ENCODE measurements at places on chromosomes 7 and 10.

DNA sequence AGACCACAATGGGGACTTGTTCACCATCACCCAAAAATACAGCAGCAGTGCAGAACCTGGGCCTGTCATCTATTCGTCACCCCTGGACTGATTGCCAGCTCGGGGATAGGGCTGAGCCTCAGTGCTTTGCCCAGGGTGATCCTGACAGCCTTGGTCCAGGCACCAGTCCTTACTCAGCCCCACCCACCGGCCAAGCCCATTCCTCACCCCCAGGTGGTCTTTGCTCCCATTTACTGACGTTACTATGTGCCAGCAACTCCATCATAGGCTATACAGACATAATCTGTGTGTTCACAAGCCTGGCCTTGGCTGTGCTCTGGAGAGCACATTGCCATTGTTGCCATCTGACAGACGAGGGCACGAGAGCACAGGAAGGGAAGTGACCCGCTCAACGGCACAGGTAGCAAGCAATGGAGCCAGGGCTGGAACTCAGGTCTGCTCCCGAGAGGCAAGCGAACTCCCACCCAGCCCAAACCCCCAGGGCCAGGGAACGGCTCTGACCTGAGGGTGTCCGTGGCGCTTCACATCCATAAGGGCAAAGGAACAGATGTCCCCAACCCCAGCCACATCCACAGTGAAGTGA, 6.8 kb downstream of the ATG9B start:
- DNase-seq: no peak

DNA sequence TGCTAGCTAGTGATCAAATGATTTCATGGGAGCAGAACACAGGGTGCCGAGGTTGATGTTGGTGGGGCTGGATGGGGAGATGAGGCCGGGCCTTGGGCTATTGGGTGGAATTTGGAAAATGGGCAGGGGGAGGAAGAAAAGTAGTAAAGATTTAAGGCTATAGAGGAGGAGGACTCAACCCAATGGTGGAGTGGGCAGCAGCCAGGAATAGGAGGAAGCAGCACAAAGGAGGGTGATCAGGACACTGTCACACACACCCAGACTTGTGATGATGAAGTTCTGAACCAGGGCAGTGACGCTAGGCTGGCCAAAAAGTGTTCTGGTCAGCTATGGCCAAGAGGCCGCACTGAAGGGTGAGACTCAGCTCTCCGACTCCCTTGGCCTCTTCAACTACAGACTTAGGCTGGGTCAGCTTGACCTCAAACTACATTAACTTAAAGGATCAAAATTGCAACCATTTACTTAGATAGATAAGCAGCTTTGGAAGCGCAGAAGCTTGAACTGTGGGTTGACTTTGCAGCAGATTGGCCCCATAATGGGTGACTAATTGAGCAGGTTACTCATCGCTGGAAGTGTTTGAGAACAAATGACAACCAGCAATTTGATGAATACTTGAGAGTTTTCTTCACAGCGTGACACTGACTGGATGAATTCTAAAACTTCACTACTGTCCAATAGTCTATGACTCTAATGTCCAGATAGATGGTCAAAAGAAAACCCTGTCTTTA, 29.4 kb upstream of the GPR26 start:
- DNase-seq: no peak

DNA sequence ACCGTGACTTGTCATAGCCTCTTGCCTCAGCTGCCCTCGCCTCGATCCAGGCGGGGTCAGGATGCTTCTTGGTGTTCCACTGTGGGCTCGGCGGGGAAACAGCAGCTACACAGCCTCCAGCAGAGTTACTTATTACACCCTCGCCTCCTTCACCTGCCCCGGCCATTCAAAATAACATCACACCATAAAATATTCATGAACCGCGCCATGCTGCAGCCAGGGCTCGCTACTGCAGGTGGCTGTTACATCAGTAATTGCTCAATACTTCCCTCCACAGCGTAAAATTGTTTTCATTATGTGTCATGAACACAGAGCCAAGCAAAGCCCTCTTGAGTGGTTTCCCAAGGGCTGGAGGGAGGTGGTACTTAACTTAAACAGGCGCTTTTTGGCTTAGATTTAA, 241.5 kb upstream of the SP8 start:
- DNase-seq: no peak

DNA sequence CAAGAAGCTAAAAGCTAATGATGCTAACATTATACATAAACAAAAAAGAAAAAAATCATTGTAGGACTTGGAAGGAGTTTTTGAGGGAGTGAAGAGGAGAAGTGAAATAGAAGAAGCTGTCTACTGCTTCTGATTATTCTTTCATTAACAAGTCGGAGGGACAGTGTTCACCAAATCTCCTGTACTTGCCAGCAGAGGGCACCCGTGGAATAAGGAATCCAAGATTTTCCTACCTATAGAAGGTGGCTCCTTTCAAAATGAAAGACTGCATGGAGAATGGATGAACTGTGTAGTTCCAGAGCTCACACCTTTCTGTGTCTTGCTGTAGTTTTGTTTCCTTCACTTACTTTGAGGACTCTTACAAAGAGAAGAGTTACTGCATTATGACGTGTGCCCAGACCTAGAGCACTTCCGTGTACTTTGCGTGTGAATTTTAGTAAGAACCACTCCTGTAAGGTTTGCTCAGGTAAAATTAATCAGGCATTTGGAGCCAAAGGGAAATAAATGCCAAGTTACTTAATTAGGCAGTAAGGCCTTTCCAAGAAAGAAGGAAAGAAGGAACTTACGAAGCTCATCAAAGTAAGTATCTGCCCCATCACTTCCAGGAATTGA, 145.1 kb downstream of the SEMA3D start:
- peak; percentile 59 for DNase-seq

DNA sequence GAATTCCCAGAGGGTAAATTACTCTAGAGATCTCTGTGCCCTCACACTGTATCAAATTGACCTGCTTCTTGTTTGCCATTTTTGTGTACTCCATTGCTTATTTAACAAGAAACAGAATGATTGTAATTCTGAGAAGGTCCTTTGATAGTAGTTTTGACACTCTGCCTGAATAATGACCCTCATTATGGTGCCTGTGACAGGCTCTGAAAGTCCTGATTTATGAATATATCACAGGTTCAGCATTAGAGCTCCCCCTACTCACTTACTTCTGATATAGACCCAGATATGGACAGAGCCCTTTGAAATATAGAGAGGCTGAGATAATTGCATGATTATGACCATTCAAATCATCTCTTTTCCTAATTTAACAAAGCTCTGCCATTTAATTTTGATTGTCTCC, 465.2 kb downstream of the MDFIC start:
- DNase-seq: no peak
